ENCODE measurements at places on chromosomes 7 and 10.
A peak's percentile ranks its signal among the peaks of the same experiment; 100 is the strongest.

DNA sequence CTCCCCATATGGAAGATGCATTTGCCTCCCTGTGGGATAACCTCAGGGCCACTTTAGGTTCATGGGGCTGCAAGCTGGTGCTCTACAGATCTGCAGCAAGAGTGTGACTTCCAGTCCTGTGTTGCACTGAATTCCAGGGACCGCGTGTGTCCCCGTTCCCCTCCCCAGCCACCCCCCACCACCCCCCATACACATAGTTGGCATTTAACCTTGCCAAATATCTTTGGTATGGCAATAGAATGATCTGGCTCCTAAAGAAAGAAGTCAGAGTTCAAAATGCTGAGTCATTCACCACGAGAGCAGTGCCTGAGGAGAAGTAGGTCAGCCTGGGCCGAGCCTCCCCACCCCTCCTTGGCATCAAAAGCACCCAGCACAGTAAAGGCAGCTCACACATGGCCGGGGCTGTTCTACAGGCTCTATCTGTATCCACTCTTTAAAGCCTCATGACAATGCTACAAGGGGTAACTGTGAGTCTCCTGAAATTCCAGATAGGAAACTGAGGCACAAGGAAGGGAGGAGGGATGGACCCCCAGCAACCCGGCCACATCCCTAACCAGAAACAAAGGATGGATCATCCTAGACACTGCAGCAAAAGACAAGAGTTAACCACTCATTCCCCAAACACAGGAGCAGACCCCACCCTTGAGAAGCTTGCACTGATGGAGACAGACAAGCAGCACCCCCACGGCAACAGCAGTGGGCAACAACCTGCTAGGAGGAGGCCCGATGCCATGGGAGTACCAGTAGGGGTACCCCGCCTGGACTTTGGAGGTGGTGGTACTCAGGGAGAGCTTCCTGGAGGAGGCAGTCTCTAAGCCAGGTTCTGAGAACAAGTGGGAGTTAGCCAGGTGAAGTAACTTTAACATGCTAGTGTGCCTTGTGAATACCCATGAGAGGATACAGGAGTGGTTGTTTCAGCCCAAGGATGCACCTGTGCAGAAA, 70.3 kb upstream of the NANOS1 start:
- peak; percentile 48 for DNase-seq

GRCh38 chr10:98078774-98079173, 48.4 kb upstream of the CRTAC1 start:
- DNase-seq: no peak

GRCh38 chr10:92699518-92700381, 10.0 kb downstream of the HHEX start:
- peak; percentile 66 for DNase-seq

DNA sequence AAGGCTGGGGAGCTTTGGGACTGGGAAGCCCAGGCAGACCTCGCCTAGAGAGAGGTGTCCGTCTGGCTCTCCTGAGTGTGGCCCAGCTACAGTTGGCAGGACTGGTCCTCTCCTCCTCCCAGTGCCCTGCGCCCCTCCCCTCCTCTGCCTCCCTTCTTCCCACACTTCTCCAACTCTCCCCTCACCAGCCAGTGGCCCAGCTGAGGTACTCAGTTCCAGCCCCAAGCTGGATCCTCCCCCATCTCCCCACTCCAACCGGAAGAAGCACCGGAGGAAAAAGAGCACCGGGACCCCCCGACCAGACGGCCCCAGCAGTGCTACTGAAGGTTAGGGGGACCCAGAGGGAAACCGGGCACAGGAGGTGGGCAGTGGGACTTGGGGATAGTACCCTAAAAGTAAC, 27.7 kb downstream of the GBX1 start:
- DNase-seq: no peak

DNA sequence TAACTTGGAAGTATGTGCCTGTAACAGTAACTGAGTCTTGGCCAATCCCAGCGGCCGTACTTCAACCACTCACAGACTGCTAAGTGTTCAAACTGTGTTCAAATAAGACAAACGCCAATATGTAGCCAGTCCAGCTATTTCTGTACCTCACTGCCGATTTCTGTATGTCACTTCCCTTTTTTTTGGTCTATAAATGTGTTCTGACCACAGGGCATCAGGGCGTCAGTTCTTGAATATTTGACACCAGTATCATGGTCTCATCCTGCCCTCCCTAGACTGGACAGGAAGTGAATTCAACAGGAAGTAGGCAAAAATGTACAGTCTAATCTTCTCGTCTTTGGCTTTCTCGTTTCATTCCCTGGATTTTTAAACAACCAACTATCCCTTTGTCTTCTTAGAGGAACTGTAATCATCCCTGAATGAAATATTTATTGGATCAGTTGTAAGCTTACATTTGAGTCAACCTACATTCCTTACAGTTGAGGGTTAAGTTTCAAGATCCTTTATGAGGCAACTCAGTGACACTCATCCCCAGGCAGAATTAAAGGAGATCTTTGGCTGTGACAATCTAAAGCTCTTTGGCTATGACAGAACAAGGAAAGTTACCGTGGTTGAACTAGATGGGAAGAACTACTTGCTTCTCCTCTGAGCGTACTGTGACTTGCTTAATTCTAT, 232.7 kb downstream of the NSUN6 start:
- no peak for DNase-seq

DNA sequence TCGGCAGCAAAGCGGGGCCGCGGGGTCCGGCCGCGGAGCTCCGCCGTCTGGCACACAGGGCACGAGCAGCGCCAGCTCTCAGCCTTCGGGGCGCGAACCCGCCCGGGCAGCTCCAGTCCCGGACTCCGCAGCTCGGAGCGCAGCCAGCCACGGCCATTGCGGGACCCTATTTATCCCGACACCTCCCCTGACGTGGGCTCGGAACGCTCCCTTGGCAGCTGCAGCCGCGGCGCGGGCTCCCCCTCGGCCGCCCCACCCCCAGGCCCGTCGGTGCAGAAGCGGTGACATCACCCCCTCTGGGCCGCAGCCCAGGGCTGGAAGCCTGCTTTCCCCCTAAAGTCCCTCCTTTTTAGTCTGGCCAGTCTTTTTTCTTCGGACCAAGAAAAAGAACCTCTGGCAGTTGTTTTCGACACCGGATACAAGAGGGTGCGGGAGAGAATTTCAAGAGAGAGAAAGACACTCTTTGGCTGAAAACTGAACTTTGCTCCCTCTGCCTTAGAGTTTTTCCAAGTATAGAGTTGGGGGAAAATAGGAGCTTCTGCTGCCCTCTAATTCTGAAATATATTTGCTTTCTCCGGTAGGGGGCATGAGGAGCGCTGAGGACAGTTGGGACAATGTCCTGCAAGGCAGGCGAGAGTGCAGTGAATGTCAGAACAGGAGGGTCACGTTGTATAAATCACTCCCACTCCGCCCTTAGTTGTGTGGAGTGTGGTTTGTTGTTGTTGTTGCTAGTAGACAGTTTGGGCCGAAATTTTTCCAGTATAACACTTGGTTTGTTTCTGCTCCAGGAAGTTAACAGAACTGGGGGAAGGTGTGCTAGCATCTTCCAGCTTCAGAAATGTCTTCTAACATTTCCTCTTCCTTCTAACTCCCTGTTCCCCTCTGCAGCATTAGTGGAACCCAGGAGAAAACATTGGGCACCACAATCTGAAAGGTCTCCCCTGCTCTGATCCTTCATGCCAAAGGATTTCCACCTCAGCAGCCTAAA, at the start of gene SFRP4:
TSS of gene SFRP4 (minus strand) at position 145 of the 988 bp plus-strand sequence. CDS start 280 bp downstream, outside the sequence.
- peak; percentile 46 for DNase-seq
